ENCODE measurements at places on chromosomes 16 and 17. TPM values are rescaled to one million over a fixed set of nuclear protein-coding genes. Genes with fewer than 3 reads are reported as not detected.

GPS2 gene
- total RNA-seq, result 84.2 TPM

BRICD5 gene
- 4.8 TPM for total RNA-seq

- H3K27me3 ChIP-seq, result no peaks in the 10 kb centered on the region
- peak overlapping the region; percentile 71 for H3K4me3 ChIP-seq
- no peak for DNase-seq
- H3K27ac ChIP-seq, result peak overlapping the region; percentile 98
- H3K36me3 ChIP-seq, result peaks cover 24% of the 10 kb centered on the region
Observed at GRCh38 chr16:67965668-67966548, 2.5 kb downstream of the SLC12A4 start.

DNA sequence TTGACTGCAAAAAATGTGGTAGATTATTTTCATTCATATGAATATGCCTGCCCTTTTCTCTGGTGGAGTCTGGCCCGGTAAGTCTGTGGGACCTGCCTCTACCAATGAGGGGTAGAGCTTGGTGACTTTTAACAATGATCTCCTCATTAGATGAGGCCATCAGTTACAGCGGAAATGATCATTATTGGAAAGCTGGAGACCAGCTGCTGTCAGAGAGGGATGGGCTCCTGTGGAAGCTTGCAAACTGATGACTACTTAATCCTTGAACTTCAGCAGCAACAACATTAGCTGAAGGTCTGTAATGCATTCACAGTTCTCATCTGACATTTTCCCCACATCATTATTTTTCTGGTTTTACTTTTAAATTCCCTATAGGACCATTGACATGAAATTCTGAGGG lies 194.1 kb downstream of the CDH13 start:
- no peaks in the 10 kb centered on the region for H3K4me1 ChIP-seq
- no peak overlapping the region for H3K27ac ChIP-seq
- no peak overlapping the region for H3K4me3 ChIP-seq
- no peaks in the 10 kb centered on the region for H3K36me3 ChIP-seq

GRCh38 chr17:4604111-4604644 lies 19.8 kb downstream of the SMTNL2 start:
- no peaks in the 10 kb centered on the region for H3K27me3 ChIP-seq
- DNase-seq, result peak; percentile 78
- H3K36me3 ChIP-seq, result no peaks in the 10 kb centered on the region
- no peak overlapping the region for H3K4me3 ChIP-seq

GRCh38 chr17:60941028-60941427 lies 263.4 kb downstream of the BCAS3 start:
- no peaks in the 10 kb centered on the region for H3K4me1 ChIP-seq
- no peak for DNase-seq
- no peaks in the 10 kb centered on the region for H3K27me3 ChIP-seq

DNA sequence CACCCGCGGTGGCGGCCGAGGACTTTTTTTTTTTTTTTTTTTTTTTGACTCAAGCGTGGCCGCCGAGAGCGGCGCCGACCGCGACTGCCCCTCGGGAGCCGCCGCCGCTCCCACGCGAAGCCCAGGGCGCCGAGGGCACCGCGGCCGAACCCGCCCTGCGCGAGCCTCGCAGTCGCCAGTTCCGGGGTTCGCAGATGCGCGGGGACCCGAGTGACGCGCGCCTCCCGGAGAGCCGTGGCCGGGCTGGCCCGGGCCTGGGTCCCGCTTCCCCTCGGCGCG lies 1.1 kb downstream of the METRNL start:
- peaks cover 42% of the 10 kb centered on the region for H3K4me1 ChIP-seq
- no peaks in the 10 kb centered on the region for H3K36me3 ChIP-seq
- H3K4me3 ChIP-seq, result peak overlapping the region; percentile 91
- DNase-seq, result no peak

Measured in sigmoid colon (tissue), 7 donors.